ENCODE measurements at places on chromosomes 7 and 10.
A peak's percentile ranks its signal among the peaks of the same experiment; 100 is the strongest.

DNA sequence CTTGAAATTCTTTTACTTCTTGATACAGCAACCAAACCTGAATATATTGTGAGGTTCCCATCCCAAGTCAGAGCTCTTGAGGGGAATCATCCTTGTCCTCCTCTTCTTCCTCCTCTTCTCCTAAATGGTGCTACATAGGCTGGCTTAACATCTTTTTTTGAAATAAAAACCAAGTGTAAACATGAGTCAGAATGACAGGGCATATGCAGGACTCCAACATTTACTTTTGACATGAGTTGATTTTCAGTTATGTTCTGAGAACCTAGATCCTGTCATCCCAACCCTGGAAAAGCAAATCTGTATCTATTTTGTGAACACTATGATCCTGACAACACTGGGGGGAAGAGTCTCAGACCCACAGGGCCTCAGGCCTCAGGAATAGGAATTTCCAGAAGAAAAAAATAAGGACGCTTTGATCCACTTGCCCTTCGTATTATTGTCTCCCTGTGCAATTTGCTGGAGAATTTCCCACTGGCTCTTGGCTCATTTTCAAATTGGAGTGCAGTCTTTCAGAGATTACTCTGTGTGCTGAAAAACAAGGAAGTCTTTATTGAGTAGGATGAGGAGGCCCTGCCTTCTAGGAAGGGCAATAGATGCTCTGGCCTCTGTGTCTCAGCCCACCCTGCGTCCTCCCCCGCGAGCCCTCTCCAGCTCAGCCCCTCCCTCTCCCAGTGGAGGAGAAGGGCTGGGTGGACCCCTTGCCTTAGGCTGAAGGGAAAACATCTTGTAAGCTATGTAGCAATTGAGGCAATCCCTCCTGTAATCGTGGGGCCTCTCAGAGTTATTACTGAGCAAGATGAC is 121.6 kb downstream of the CREB5 start:
- DNase-seq, result no peak

- no peak for DNase-seq
Measured at GRCh38 chr7:64634406-64635062, 31.4 kb upstream of the ZNF107 start.

- peak; percentile 38 for DNase-seq
Measured at GRCh38 chr10:26931223-26931622, 70.5 kb upstream of the ABI1 start.

DNA sequence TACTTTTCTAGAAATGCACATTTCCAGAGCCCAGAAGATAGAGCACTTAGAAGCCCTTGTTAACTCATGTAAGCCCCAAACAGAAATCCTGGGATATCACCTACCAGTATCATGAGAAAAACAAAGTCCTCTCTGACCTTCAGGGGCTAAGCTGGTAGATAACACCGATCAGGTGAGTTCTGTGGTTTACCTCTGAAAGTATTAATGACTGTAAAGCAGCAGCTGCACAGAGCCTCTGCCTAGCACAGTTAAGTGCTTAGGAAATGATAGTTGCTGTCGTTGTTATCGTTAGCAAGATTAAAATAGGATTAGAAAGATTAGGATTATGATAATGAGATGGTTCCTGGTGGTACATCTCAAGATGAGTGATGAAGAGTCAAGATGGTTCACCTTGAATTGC is 64.9 kb downstream of the PLXNA4 start:
- DNase-seq, result no peak

- DNase-seq, result no peak
Measured at GRCh38 chr10:16599662-16600061, 78.0 kb upstream of the C1QL3 start.

GRCh38 chr10:15478429-15478828 is 107.3 kb upstream of the FAM171A1 start:
- no peak for DNase-seq

- no peak for DNase-seq
Measured at GRCh38 chr10:115417585-115418265, 324.6 kb downstream of the ATRNL1 start.

- no peak for DNase-seq
Measured at GRCh38 chr7:128427289-128427891, 17.6 kb upstream of the IMPDH1 start.

DNA sequence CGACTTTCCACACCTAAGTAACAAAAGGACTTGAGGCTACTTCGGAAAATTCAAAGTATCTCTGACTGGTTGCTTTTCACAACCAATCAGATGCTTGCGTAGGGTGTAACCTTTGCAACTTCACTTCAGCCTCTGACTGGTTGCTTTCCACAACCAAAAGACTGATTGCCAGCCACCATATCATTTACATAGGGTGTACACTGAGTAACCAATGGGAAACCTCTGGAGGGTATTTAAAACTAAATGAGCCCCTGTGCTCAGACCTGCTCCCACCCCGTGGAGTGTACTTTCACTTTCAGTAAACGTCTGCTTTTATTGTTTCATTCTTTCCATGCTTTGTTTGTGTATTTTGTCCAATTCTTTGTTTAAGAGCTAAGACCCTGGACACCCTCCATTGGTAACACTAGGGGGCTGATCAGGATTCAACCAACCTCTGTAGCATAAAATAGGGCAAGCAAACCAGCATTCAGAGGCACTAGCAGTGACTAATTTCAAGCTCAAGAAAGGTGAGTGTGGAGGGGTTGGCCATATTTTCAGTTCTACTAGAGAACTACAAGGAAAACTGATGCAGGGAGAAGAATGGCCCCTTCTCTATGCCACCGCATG is 390.8 kb downstream of the POM121L12 start:
- DNase-seq, result no peak

DNA sequence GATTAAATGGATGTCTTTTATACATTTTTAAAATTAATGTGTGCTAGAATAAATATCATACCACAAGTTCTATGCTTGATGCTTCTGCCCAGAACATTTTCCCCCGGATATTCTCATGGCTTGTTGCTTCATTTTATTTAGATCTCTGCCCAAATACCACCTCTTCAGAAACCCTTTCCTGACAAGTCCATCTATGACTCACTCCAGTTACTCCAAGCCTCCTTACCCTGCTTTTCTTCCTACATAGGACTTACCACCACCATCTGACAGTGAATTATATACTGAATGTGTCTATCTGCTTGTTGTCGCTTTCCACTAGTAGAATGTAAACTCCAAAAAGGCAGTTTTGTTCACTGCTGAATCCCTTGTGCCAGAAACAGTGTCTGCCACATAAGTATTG is 19.1 kb upstream of the ERVW-1 start:
- no peak for DNase-seq

DNA sequence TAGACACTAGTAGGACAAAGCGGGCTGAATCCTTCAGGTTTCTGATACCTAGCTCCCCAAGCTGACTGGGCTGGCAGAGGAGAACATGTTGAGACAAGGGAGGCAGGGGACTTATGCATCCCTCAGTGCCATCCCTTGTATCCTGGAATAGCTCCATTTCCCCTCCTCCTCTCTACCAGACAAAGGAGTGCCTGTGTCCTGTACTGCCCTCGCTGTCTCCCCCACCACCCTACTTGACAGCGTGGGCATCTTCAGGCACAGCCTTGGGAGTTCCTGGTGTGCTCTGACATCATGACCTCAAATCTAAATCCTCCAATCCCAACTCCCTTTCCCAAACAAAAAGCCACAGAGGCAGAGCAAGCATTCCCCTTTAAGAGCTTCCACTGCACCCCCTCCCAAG is 9.0 kb downstream of the SFXN3 start:
- no peak for DNase-seq

Measured in activated CD4-positive, CD25-positive, alpha-beta regulatory T cell treated with anti-CD3 and anti-CD28 coated beads, Interleukin-2, amount 50 U/mL, for 72 hours (primary cell).